ENCODE measurements at places on chromosomes 3 and 15.

DNA sequence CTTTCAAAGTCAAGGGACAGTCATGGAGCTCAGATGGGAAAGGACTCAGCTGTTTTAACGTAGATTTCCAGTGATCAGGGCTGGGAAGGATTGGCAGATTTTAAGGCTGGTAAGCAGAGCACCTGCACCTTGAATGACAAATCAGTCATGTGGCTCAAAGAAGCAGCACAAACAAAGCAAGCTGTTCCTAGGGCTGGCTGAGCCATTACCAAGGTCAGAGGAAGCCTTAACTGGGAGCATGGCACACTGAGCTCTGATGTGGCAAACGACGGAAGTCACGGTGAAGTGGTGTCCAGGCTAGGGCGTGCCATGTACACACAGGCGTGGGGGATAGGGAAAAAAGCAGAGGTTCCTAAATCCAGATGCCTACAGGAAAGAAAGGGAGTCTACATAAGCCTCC lies 84.6 kb upstream of the PFN2 start:
- DNase-seq = no peak

DNA sequence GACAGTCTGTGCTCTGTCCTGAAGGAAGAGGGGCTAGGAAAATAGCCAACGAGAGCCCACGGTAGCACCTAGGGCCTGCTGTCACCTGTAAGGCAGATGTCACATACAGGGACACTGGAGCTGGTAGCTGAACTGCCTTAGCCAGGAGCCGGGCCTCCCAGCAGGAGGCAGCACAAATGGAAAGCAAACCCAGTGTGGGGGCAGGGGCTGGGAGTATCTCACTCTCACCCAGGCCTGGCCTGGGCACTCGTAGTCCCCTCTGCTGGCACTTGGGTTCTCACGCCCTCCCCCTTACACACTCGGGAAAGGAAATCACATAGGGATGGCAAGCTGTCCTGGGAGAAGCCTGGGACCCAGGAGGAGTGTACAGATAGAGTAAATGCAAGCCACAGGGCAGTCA lies 173.1 kb upstream of the CHRNA7 start:
- DNase-seq = no peak

DNA sequence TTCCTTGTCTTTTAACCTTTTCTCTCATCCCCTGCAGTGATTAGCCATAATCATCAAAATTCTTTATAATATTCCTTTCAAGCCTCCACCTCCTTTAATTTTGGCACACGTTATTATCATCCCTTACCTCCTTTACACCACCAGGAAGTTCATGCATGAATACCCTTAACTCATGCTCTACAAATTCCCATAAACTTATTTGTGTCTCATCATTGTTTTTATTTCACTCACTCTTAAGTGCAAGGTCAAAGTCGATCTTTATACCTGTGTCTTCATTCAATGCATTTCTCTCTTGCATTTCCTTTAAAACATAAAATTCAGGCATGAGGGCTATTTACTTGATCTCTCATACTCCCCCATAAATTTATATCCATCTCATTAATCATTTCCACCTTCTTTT lies 1064.6 kb upstream of the CADM2 start:
- no peak for DNase-seq

DNA sequence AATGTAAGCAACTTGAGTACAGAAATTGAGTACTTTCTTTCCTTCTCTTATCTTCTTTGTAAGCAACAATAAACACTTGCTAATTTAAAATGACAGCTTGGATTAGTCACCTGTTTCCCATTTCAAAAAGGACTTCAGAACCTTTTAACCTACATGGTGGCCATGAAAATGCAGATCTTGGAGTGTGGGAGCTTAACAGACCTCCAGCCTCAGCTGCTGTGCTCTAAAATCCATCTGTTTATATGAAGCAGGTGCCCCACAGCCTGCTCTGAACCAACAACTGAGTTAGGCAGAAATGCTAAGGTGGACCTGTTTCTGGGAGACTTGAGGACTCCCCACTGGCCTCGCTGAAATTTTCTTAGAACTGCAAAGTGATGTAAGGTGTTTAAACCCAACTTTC lies 91.1 kb upstream of the TNIK start:
- no peak for DNase-seq

- no peak for DNase-seq
Measured at GRCh38 chr15:36850864-36851263, 249.5 kb downstream of the MEIS2 start.

DNA sequence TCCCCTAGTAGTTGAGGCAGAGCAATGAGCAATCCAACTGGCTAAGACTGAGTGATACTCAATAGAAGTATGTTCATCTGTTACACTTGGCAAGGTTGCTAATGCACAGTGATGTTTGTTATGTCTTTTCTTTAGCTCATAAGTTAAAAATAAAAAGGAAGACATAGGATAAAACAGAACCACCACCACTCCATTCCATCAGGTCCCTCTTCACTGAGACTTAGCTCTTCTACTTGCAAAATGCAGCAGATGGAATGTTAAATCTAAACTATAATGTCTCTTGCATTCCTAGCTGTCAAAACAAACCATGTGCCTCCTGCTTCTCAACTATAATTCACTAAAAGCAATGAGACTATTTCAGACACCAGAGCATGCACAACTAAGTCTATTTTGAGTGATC lies 265.6 kb upstream of the UBE2E2 start:
- no peak for DNase-seq

GRCh38 chr15:70605606-70606410 lies 157.6 kb downstream of the UACA start:
- no peak for DNase-seq

Measured in foreskin melanocyte (primary cell).